ENCODE measurements at places on chromosomes 16 and 17. TPM values are rescaled to one million over a fixed set of nuclear protein-coding genes. Genes with fewer than 3 reads are reported as not detected.

- peak; percentile 74 for DNase-seq
Observed at GRCh38 chr17:62791235-62791734, 16.8 kb downstream of the MARCHF10 start.

DNA sequence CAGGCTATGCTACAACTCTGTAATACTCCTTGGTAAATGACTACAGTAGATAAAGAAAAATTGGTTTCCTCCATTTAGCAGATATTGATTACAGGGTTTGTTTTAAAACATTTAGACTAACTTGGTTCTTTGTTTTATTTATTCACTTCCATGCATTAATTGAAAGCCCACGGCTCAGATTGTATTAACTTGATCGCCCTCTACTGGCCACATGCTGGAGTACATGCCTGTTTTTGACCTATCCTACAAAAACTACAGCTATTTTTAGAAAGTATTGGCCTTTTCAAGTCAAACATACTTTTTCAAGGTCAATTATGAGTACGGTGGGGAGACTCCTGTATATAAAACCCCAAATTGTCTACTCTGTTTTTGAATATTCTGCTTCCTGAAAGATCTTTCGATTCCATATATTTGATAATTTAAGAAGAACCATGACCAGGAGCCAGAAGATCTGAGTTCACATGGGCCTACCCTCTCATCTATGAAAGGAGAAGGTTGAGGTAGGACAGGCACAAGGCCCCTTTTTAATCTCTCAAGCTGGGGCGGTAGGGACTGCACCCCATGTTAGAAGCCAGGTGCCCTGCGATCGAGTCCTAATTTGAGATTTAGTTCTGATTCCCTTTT lies 51.8 kb downstream of the CA10 start:
- DNase-seq, result peak; percentile 65

GRCh38 chr16:79061181-79061580 lies 539.4 kb downstream of the MAF start:
- no peak for DNase-seq

GRCh38 chr16:50254072-50254471 lies 12.3 kb upstream of the ADCY7 start:
- DNase-seq, result no peak

DNA sequence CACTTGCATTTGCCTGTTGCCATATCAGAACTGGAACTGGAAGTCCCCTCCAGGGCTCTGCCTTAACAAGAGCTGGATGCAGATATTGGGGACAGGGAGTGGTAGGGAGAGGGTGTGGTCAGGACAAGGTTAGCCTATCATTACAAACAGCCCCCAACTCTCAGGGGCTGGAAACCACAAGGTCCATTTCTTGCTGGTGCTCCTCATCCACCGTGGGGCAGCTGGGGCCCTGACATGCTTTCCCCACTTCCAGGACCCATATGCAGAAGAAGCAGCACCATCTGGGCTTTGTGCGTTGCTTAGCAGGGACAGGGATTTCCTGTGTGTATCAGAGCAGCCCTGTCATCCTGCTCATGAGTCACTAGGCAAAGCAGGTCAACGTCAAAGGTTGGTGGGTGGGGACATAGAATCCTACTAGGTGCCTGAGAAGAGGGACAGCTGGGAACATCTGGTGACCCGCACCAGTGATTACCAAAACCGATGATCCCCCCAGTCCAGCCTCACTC lies 26.9 kb downstream of the RGS9 start:
- DNase-seq, result peak; percentile 7

DNA sequence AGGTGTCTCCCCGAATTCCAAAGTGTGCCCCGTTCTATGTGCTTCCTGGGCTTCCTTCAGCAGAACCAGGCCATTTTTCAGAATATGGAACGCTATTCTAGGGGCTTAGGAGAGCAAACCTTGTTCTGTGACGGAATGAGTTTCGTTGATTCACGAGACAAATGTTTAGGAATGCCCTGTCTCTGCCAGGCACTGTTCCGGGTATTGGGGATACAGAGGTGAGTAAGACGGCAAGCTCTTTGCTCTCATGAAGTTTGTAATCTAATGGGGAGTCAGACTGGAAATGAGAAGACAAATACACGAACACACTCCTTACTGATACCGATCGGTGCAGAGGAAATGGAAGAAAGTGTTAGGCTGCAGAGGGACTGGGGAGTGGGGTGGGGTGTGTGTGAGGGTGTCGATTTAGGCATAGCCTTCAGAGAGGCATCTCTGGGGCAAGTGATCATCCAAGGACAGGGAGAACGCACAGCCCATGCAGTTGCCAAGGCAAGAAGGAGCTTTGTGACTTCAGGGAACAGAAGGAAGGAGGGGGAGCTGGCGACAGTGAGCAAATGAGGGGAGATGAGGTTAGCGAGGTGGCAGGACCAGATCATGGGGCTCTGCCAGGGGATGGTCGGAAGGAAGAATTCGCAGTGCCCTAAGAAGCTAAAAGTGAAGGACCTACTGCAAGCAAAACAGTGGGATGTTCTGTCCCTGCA lies 189.6 kb downstream of the MSI2 start:
- DNase-seq, result no peak

DNA sequence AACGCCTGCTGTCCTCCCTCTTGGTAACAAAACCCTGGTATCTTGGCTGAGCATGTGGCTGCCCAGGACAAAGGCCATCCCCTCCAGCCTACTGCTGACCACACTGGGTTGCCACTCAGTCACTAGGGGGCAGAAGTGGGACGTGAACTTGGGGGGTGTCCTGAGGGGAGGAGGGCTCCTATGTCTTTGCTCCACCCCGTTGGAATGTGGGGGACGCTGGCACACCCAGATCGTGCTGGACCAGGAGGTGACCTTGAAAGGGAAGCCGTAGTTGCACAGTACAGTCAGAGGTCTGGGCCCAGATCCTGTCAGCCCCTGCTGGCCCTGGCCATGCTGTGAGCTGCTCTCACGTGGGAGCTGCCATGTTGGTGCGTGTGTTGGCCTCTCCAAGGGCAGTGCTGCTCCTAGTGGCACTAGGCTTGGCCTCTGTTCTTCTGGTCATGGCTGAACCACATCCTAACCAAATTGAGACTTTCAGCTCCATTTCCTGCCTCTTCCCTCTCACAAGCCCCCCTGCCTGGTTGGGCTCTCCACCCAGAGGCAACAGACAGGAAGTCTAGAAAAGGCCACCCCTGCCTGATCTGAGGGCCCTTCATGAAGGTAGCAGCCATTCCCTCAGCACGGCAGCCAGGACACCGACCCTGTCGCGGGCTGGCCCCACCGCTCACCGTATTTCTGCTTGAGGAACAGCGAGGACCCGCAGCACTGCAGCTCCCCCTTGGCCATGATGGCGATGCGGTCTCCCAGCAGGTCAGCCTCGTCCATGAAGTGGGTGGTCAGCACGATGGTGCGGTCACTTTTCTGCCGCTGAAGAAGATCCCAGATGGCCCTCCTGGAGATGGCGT lies 29.0 kb upstream of the RNPS1 start:
- peak; percentile 62 for DNase-seq

Gene DVL2
- 71.0 TPM for total RNA-seq

Gene KRT17
- total RNA-seq, result 2.4 TPM

Gene CAPNS2
- not detected for total RNA-seq

Gene CALCOCO2
- total RNA-seq, result 43.0 TPM

Gene ARL5C
- not detected for total RNA-seq

Gene HP
- not detected for total RNA-seq

Gene IGFBP4
- total RNA-seq, result 37.4 TPM

Gene IGF2BP1
- 6.7 TPM for total RNA-seq

Gene TNFRSF13B
- not detected for total RNA-seq
